AG09319 (cell line): ENCODE measurements at places on chromosomes 7 and 10.

GRCh38 chr10:36675458-36675880, 449.9 kb upstream of the ANKRD30A start:
- DNase-seq, result peak; percentile 68

GRCh38 chr10:7015457-7015856, 395.4 kb downstream of the SFMBT2 start:
- DNase-seq, result no peak

GRCh38 chr7:20021831-20022230, 195.4 kb downstream of the MACC1 start:
- no peak for DNase-seq

GRCh38 chr7:26451997-26452396, 160.3 kb downstream of the SNX10 start:
- DNase-seq, result no peak

GRCh38 chr7:122217125-122217524, 73.1 kb upstream of the AASS start:
- no peak for DNase-seq

DNA sequence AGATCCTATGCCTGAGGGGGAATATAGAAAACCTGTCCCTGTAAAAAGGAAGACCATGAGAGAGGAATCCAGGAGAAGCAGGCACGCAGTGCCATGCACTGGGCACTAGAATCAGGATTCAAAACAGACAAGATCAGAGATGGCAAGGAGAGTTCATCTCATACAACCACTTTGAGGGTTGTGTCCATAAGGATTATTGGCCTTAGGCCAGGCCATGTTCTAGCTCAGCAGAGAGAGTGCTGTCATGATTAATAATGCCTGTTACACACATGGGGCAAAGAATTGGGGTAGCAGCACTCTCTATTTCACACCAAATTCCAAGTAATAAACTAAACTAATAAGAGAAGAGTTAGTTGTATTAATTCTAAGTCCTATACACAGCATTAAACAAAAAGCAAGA, 29.1 kb downstream of the EZH2 start:
- no peak for DNase-seq

- no peak for DNase-seq
Observed at GRCh38 chr10:97011397-97011796, 174.4 kb downstream of the SLIT1 start.

GRCh38 chr10:89466599-89467035, 52.2 kb downstream of the IFIT5 start:
- no peak for DNase-seq

- no peak for DNase-seq
Observed at GRCh38 chr7:15433151-15433550, 128.7 kb downstream of the AGMO start.

- no peak for DNase-seq
Observed at GRCh38 chr10:107275806-107276205, 111.3 kb upstream of the SORCS1 start.

DNA sequence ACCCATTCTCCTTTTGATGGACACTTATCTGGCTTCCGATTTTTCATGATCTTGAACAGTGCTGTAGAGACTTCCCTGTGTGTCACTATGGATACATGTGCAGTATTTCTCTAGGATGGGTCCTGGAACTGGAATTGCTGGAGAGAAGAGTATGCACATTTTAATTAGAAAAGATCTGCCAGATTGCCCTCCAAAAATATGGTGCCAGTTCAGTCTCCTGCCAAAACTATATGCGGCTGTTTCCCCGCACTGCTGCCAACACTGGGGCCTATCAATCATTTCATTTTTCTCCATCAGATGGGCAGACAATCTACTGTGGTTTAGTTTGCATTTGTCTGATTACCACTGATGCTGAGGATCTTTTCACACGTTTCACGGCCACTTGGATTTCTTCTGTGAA, 105.0 kb downstream of the SH2D4B start:
- DNase-seq, result no peak

- no peak for DNase-seq
Observed at GRCh38 chr10:123519861-123520260, 146.3 kb upstream of the GPR26 start.

GRCh38 chr10:110002801-110003523, 4.8 kb upstream of the ADD3 start:
- no peak for DNase-seq

GRCh38 chr7:37901236-37901827, 15.3 kb downstream of the SFRP4 start:
- DNase-seq, result no peak

GRCh38 chr10:51231754-51232153, 157.5 kb downstream of the PRKG1 start:
- DNase-seq, result no peak

DNA sequence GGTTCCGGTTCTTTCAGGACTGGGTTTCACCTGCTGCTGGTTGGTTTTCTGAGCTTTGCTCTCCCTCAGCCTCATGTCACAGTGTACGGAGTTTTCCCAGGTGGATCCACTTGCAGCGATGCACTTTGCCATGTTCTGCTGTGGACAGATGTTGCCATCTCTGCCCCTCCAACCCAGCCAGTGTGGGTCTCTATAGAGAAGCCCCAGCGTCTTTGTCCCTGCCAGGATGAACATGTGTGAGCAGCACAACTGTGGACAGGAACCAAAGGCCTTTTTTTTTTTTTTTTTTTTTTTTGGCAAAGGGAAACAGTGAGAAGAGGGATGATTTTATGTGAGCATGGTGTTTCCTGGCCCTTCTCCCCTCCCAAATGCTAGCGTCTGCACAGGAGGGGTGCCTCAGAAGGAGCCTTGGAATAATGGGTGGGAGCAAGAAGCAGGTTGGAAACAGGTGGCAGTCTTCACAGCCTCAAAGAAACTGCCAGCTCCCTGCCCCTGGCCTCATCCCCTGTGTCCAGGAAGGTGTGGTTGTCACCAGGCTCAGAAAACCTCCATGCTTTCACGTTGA, 106.5 kb downstream of the RPS24 start:
- DNase-seq, result no peak

GRCh38 chr10:76051007-76051936, 619.8 kb downstream of the LRMDA start:
- DNase-seq, result no peak

- no peak for DNase-seq
Observed at GRCh38 chr7:19772841-19773760, at the start of gene TMEM196. TMEM196 (minus strand) TSS chr7:19773617; CDS start chr7:19772696, 921 bp downstream.
